Right renal cortex interstitium (tissue), 3 donors: ENCODE measurements at places on chromosomes 11 and 22.
A peak's percentile ranks its signal among the peaks of the same experiment; 100 is the strongest.

- DNase-seq, result no peak
These were observed 47.9 kb upstream of the SLC25A1 start for GRCh38 chr22:19226428-19226827.

- DNase-seq, result no peak
These were observed 2.5 kb upstream of the FAM83F start for GRCh38 chr22:39992088-39992826.

GRCh38 chr11:5727691-5728090, 8.6 kb upstream of the OR56B1 start:
- DNase-seq, result no peak

DNA sequence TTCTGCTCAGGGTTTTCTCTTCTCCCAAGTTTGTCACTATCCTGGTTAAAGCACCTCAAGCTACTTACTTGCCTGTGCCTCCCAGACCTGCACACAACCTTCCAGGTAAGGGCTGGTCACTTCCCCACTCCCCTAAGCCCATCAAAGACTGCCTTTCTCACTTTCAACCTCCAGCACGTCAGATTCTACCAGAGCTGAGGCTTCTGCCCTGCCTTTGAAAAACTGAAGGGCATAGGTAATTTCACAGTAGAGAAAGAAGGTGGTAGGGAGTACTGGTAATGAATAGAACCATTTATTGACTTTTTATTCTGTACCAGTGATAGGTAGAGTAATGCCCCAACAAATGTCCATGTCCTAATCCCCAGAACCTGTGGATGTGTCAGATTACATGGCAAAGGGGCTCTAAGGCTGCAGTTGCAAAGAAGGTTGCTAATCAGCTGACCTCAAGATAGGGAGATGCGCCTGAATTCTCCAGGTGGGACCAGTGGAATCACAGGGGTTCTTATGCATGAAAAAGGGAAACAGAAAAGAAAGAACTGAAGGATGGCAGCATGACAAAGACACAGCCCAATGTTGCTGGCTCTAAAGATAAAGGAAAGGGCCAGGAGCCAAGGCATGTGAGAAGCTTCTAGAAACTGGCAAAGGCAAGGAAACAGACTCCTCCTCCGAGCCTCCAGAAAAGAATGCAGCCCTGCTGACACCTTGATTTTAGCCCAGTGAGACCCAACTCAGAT, 89.0 kb downstream of the SLC1A2 start:
- no peak for DNase-seq

GRCh38 chr11:15795378-15795777, 561.0 kb downstream of the SOX6 start:
- DNase-seq, result no peak

DNA sequence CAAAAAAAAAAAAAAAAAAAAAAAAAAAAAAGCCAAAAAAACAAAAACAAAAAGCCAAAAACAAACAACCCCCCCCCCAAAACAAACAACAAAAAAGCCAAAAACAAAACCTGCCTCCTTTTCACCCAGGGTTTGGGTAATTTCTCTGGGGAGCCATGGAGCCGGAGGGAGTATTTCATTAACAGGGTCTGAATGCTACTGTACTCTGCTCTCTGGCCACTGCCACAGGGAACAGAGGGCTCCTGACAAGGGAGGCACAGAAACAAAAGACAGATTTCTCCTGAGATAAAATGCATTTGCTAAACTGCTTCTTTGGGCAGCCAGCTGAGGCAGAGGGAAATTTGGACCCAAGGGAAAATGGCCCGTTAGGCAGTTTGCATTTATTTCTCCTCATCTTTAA, 266.0 kb upstream of the SYN3 start:
- DNase-seq, result no peak

- no peak for DNase-seq
These were observed 30.5 kb upstream of the PPP2R1B start for GRCh38 chr11:111796696-111797095.

- no peak for DNase-seq
These were observed 309.8 kb downstream of the CASP12 start for GRCh38 chr11:104588446-104588845.

GRCh38 chr11:134502153-134502550, 90.1 kb upstream of the B3GAT1 start:
- no peak for DNase-seq

GRCh38 chr11:122633219-122633829, 22.2 kb upstream of the UBASH3B start:
- DNase-seq, result no peak

DNA sequence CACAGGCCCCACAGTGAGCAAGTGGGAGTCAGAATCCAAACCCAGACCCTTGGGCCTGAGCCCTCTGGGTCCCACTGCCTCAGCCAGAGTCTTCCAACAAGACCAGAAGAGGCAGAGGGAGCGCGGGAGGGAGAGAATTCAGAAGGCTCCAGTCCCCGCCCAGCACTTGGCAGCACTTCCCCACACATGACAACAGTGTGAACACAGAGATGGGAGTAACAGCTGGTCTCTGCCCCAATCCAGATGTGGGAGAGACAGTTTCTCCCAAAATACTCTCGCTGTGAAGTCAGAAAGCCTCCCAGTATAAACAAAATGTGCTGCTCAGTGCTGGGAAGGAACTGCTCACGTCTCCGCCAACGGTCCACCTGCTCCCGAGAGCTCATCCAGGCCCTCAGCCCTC, 219.9 kb downstream of the MN1 start:
- DNase-seq, result peak; percentile 27
